ENCODE measurements at places on chromosomes 6 and 20.

DNA sequence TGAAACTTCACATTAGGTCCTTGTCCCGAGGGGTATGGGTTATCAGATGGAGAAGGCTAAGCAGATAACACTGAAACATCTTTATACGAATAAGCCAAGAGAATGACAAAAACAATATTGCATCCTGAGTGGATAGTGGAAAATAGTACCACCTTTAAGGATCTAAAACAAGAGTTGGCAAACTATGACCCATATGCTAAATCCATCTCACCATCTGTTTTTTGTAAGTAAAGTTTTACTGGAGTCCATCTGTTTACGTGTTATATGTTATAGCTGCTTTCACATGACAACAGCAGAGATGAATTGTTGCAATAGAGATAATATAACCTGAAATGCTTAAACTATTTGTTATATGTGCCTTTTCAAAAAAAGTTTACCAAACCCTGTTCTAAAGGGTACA lies 76.1 kb upstream of the TRDN start:
- DNase-seq: no peak

- no peak for DNase-seq
Observed at GRCh38 chr20:40960101-40960500, 68.5 kb upstream of the TOP1 start.

DNA sequence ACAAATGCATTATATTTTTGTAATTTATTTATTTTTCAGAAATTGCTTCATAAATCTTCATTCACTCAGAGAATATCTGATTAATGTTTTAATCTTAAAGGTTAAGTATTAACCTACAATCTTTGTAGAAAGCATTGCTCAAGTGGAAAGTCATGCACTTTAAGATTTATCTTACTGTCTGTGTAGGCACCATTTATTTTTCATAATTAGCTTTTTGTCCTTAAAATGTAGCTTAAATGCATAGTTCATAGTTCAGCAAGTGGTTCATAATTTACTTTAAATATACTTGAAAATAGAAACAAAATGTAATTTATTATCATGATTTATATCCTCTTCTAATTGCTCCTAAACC lies 397.3 kb downstream of the LAMA2 start:
- no peak for DNase-seq

- DNase-seq: no peak
Observed at GRCh38 chr6:157106487-157106886, 216.8 kb downstream of the TMEM242 start.

DNA sequence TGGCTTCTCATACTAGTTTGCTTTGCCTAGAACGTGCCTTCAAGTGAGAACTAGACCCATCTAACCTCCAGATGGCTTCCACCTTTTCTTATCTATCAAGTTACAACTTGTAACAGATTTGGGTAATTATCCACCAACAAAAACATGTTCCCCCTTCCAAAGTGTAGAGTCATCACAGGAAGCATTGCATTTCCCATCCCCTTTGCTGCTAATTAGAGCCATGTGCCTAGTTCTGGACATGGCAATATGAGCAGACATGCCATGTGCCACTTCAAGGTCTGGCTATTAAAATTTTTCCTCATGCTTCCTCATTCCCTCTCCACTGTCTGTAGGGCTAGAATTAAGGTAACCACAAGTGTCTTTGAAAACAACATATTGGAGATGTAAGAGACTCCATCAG lies 814.4 kb downstream of the TENT5A start:
- DNase-seq: no peak

DNA sequence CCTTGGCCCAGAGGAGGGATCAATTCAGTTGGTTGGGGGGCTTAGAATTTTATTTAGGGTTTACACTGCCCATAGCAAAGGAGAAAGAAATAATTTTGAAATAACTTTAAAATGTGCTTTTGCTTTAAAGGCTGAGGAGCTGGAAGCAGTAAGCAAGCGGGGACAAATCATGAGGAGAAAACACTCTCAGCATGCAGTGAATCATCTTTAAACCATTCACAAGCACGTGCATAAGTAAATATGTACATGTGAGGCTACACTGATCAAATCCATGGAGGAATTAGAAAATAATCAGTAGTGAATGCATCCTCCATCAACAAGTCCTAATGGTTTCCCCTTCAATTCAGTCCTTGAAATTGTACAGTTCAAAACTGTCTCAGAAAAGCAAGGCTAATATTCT lies 181.0 kb downstream of the MTFR2 start:
- no peak for DNase-seq

GRCh38 chr6:129776542-129777330 lies 66.8 kb upstream of the ARHGAP18 start:
- DNase-seq: no peak

DNA sequence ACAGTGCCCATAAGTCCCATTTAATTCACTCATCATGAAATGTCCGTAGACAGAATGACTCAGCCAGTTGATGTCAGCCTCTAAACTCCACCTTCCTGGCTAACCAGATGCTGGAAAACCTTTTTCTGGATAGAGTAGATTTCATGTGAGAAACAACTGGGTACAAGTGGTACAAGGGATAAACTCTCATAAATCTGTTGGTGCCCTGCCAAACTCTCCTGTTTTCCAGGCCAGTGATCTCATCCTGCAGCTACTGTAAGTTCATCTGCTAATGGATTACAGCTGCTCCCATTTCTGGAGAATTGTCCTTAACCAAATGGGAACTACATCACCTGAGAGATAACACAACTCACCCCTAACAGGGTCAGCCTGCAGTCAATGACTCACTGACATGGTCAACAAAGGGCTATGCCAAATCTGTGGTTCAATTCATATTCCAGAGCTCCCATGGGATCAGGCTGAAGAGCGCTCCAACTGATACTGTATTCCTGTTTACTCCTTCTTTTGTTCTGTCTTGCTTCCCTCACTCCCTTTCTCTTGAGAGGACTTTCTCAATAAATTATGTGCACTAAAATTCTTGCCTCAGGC lies 210.1 kb upstream of the HDDC2 start:
- no peak for DNase-seq

- DNase-seq: no peak
Observed at GRCh38 chr6:113821445-113821844, 35.7 kb upstream of the MARCKS start.

- DNase-seq: no peak
Observed at GRCh38 chr20:61746781-61747180, 318.9 kb downstream of the TAF4 start.

GRCh38 chr6:112252571-112253497 lies 1.5 kb downstream of the LAMA4 start:
- DNase-seq: no peak

- no peak for DNase-seq
Observed at GRCh38 chr20:5327356-5327755, 10.6 kb upstream of the PROKR2 start.

DNA sequence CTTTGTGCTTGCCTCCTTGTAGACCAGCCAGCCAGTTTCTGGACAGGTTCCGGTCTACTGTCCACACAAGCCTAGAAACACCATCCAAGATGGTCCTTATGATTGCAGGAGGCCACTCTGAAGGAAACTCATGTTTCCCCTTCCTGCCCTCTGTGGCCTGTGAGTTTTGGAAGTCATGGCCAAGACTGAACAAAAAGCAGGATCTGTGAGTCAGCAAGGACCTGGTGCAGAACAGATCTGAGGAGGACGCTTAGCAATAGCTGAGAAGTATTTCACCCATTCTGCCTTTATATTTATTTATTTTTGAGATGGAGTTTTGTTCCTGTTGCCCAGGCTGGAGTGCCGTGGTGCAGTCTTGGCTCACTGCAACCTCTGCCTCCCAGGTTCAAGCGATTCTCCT lies 134.6 kb upstream of the EEF1E1 start:
- DNase-seq: no peak

- no peak for DNase-seq
Observed at GRCh38 chr6:156949376-156949775, 172.2 kb downstream of the ARID1B start.

DNA sequence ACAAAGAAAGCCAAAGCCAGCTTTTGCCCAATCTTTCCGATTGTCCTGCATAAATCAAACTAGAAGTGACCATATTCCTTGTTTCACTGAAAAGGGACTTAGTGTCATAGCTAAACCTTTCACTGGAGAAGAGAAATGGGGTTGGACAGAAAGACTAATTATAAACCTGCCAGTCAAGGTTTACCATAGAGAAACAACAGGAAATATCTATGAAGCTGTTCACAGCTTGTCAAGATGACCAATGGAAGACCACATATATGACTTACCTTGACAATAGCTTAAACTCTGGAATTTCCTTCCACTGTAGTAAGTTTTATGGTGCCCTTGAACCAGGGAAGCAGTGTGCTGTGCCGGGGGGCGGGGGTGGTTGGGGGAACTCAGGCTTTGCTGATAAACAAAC lies 107.7 kb upstream of the PHACTR1 start:
- DNase-seq: no peak

- no peak for DNase-seq
Observed at GRCh38 chr20:24812373-24812772, 136.7 kb upstream of the CST7 start.

- no peak for DNase-seq
Observed at GRCh38 chr6:150354754-150355571, 13.8 kb upstream of the IYD start.

GRCh38 chr20:51008718-51009117 lies 14.2 kb downstream of the KCNG1 start:
- no peak for DNase-seq

GRCh38 chr20:5400164-5400762 lies 83.5 kb upstream of the PROKR2 start:
- DNase-seq: no peak

GRCh38 chr20:445514-446336 lies 16.6 kb downstream of the TBC1D20 start:
- no peak for DNase-seq

- no peak for DNase-seq
Observed at GRCh38 chr6:27861861-27862260, 50.3 kb downstream of the OR2B2 start.

GRCh38 chr6:2917801-2918445 lies 14.8 kb upstream of the SERPINB9 start:
- DNase-seq: no peak

- no peak for DNase-seq
Observed at GRCh38 chr6:46706464-46706863, 18.8 kb downstream of the TDRD6 start.

DNA sequence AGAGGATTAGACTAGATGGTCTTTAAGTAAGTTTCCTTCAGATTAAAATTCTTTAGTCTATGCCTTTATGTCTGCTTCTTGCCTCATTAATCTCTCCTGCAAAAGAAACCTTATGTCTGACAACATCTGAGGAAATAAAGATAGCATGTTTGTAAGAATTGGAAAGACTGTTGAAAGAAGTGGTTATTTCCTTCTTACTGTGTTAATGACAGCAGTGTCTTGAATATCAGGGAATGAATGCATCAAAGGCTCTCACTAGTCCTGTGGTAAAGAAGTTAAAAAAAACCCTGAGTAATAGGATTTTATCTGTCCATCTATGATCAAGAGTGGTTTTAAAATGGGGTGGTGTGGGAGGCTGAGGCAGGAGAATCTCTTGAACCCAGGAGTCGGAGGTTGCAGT lies 302.0 kb downstream of the PRL start:
- DNase-seq: no peak

DNA sequence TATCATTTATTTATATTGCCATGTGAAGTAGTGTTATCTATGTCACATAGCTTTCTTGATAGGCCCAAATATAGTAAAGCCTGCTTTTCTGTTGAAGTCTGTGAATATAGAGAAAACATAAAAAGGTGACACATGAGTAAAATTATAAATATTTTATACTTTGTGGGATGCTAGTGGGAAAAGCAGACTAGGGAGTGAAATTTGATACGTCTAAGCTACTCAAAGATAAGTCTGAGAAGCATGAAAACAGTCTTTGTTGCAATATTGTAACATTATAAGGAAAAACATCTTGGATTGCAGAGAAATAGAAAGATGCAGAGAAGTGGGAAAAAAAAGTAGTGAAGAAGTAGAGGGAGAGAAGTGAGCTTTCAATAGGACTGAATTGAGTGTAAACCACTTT lies 75.4 kb downstream of the ZNF292 start:
- DNase-seq: no peak

DNA sequence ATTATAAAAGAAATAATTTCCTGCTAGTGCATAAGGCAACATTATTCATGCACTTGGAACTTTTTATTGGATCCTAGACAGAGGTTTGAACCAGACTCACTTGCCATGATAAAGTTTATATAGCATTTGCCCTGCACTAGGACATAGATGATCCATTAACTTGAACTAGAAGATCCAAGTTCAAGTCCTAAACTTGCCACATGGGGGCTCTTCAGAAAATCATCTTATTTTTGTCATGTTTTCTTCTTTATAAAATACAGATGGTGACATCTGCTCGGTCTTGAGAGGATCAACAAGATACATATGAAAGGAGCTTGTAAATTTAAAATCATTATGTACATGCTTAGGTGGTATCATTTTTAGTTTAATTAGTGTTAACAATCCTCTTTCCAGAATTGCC lies 94.5 kb downstream of the SIM1 start:
- DNase-seq: no peak

DNA sequence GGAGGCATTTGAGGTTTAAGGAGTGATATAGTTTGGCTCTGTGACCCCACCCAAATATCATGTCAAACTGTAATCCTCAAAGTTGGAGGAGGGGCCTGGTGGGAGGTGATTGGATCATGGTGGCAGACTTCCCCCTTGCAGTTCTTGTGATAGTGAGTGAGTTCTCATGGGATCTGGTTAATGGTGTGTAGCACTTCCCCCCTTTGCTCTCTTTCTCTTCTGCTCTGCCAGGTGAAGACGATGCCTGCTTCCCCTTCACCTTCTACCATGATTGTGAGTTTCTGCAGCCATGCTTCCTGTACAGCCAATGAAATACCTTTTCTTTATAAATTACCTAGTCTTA lies 1.7 kb upstream of the HDDC2 start:
- DNase-seq: no peak

DNA sequence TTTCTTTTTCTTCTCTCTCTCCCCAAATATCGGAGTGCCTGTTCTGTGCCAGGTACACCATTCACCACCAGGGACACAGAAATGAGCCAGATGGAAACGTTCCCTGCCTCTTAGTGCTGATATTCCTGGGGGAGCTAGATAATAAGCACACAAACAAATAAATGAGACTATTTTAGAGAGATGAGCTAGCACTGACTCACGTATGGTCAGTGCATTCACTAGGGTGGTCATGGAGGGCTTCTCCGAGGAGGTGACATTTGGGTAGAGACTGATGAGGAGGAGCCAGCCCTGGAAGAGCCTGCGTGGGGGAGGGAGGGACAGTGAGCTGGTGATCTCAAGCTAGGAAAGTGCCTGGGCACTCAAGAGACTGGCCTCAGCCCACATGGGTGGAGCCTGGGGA lies 252.3 kb upstream of the KCNG1 start:
- no peak for DNase-seq

- no peak for DNase-seq
Observed at GRCh38 chr20:32508775-32509119, 76.4 kb downstream of the NOL4L start.

DNA sequence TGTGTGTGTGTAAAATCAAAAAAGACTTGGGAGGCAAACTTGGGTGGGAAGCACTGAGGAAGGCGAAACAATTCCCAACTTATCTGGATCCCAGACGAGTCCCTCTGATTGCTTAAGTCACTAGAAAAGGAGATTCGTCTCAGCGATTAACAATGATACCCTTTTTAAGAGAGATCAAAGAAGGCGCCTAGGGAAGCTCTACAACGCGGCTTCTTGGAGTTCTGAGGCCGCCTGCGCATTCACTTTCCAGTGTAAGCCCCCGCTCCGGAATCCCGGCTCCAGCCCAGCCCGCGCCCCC lies 8.7 kb upstream of the TBX18 start:
- no peak for DNase-seq

- no peak for DNase-seq
Observed at GRCh38 chr20:32006053-32006452, 4.2 kb upstream of the CCM2L start.
